ENCODE measurements at places on chromosomes 5 and 9. TPM values are rescaled to one million over a fixed set of nuclear protein-coding genes. Genes with fewer than 3 reads are reported as not detected.

LCN15 gene
- polyA plus RNA-seq: not detected

PRSS3 gene
- 127 TPM for polyA plus RNA-seq

GABRA6 gene
- polyA plus RNA-seq: not detected

IL9 gene
- not detected for polyA plus RNA-seq

GRIN1 gene
- 0.28 TPM for polyA plus RNA-seq

OR1J2 gene
- polyA plus RNA-seq: not detected

FST gene
- polyA plus RNA-seq: 236 TPM

IL33 gene
- polyA plus RNA-seq: 0.51 TPM

ADAMTSL1 gene
- polyA plus RNA-seq: 0.22 TPM

KLHL3 gene
- polyA plus RNA-seq: 0.48 TPM

SEMA5A gene
- polyA plus RNA-seq: 0.26 TPM

CERCAM gene
- polyA plus RNA-seq: 41.6 TPM

STARD4 gene
- polyA plus RNA-seq: 20.9 TPM

GKAP1 gene
- 0.52 TPM for polyA plus RNA-seq

PCDHGB4 gene
- polyA plus RNA-seq: 0.25 TPM

OLFML2A gene
- 1.5 TPM for polyA plus RNA-seq

ADRB2 gene
- polyA plus RNA-seq: 10.8 TPM

FBXL7 gene
- 2.6 TPM for polyA plus RNA-seq

GABRG2 gene
- not detected for polyA plus RNA-seq

SPATA31A5 gene
- polyA plus RNA-seq: not detected

GPRIN1 gene
- 11.4 TPM for polyA plus RNA-seq

ARSK gene
- 3.9 TPM for polyA plus RNA-seq

INSL4 gene
- not detected for polyA plus RNA-seq

FAM221B gene
- polyA plus RNA-seq: not detected

PCDH12 gene
- polyA plus RNA-seq: 0.02 TPM

PCDHA9 gene
- polyA plus RNA-seq: not detected

DMRT2 gene
- polyA plus RNA-seq: not detected

FOXD4L6 gene
- not detected for polyA plus RNA-seq

PARP8 gene
- polyA plus RNA-seq: 6.3 TPM

CDKN2A gene
- 20.8 TPM for polyA plus RNA-seq

GGTA1 gene
- polyA plus RNA-seq: not detected

FOXE1 gene
- polyA plus RNA-seq: 0.09 TPM

MSMP gene
- not detected for polyA plus RNA-seq

NRG2 gene
- 0.20 TPM for polyA plus RNA-seq

NCS1 gene
- 36.2 TPM for polyA plus RNA-seq

RIMOC1 gene
- 5.4 TPM for polyA plus RNA-seq

ZNF483 gene
- polyA plus RNA-seq: 0.17 TPM

CDH6 gene
- polyA plus RNA-seq: not detected

IDNK gene
- polyA plus RNA-seq: 2.5 TPM

SOHLH1 gene
- polyA plus RNA-seq: not detected

FOXD4L3 gene
- polyA plus RNA-seq: not detected

Data from foreskin keratinocyte (primary cell).